HFFc6 (cell line): ENCODE measurements at places on chromosomes 2 and 18. TPM values are rescaled to one million over a fixed set of nuclear protein-coding genes. Genes with fewer than 3 reads are reported as not detected.
A peak's percentile ranks its signal among the peaks of the same experiment; 100 is the strongest.

- no peak overlapping the region for H3K4me3 ChIP-seq
- H3K27ac ChIP-seq: peak overlapping the region; percentile 64
- DNase-seq: no peak
- peaks cover 3% of the 10 kb centered on the region; the same call in 1 of the 2 replicates for H3K27me3 ChIP-seq
- H3K36me3 ChIP-seq: peaks cover 34% of the 10 kb centered on the region
Measured at GRCh38 chr2:85548608-85548900, 9.6 kb downstream of the MAT2A start.

DNA sequence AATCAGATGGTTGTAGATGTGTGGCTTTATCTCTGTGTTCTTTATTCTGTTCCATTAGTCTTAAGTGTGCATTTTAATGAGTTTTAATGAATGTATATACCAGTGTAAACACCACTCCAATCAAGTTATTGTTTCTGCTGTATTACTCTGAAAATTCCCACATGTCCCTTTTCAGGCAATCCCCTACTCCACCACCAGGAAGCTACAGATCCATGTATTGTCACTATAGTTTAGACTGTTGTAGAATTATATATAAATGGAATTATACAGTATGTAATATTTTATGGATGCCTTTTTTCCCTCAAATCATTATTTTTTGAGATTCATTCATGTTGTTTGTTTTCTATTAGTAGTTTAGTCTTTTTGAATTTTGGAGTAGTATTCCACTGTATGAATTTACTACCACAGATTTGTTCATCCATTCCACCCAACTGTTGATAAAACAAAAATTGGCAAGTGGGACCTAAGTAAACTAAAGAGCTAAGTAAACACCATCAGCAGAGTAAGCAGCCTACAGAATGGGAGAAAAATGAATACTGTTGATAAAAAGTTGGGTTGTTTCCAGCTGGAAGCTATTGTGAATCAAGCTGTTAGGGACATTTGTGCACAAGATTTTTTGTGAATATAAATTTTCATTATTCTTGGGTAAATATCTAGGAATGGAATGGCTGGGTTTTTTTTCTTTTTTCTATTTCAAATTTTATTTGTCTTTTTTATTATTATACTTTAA is 262.0 kb downstream of the CAMKMT start:
- peaks cover 2% of the 10 kb centered on the region; the same call in 1 of the 2 replicates for H3K27me3 ChIP-seq
- H3K4me3 ChIP-seq: no peak overlapping the region
- H3K36me3 ChIP-seq: no peaks in the 10 kb centered on the region
- no peaks in the 10 kb centered on the region for H3K4me1 ChIP-seq

DNA sequence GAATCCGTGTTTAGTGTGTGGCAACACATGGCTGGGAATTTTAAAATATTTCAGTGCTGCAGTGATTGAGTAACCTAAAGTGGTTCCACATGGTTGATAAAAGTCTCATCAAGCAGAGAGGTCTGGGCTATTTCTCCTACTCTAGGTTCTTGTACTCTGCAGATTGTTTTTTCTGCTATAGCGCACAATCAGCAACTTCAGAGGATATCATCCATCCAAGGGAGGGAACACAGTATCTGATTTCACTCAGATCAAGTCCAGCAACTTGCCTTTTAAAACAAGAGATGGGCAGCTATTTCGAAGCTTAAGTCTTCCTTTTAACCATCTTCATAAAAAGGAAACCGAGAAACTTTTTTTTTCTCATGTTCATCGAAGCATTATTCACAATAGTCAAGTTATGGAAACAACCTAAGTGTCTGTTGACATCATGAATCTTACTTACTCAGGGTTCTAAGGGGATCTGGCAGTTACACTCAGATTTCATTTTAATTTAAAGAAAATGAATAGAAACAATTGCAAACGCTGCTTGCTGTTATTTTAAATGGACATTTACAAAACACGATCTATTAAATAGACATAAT is 172.7 kb upstream of the TRIB2 start:
- peaks cover 20% of the 10 kb centered on the region for H3K4me1 ChIP-seq
- DNase-seq: no peak
- H3K27me3 ChIP-seq: no peaks in the 10 kb centered on the region; the same call in 1 of the 2 replicates
- H3K27ac ChIP-seq: no peak overlapping the region
- H3K4me3 ChIP-seq: no peak overlapping the region
- no peaks in the 10 kb centered on the region for H3K36me3 ChIP-seq

GRCh38 chr2:129777762-129778583 is 201.5 kb upstream of the RAB6C start:
- H3K4me3 ChIP-seq: no peak overlapping the region
- H3K27me3 ChIP-seq: peaks cover 3% of the 10 kb centered on the region; the same call in 1 of the 2 replicates
- no peaks in the 10 kb centered on the region for H3K36me3 ChIP-seq
- H3K4me1 ChIP-seq: no peaks in the 10 kb centered on the region

DNA sequence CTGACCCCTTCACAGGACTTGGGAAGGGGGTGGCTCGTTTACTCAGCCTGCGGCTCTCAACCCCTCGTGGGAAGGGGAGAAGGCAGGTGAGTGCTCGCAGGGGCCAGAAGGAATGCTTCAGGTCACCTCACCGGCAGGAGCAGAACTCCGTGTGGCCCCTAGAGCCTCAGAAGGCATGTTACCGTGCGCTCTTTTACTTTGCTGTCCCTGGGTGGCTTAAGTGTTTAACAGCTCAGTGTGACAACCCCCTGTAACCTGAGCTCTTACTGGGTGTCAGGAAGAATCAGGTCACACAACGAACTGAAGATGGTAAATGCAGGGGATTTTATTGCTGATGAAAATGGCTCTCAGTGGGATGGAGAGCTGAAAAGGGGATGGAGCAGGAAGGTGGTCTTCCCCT is 1235.4 kb downstream of the LRP1B start:
- peaks cover 25% of the 10 kb centered on the region; the same call in 1 of the 2 replicates for H3K4me1 ChIP-seq
- no peak for DNase-seq
- no peaks in the 10 kb centered on the region for H3K36me3 ChIP-seq

DNA sequence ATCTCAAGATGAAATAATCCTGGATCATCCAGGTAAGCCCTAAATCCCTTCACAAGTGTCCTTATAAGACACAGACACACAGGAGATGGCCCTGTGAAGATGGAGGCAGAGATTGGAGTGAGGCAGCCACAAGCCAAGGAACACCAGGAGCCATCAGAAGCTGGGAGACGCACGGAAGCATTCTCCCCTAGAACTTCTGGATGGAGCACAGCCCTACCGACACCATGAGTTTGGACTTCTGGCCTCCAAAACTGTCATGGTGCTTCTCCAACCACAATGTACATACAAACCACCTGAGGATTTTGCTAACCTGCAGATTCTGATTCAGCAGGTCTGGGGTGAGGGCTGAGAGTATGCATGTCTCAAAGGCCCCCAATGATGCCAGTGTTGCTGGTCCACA is 42.5 kb downstream of the ADD2 start:
- no peak for DNase-seq
- H3K4me1 ChIP-seq: peaks cover 7% of the 10 kb centered on the region
- peaks cover 11% of the 10 kb centered on the region; the same call in 1 of the 2 replicates for H3K27me3 ChIP-seq
- no peak overlapping the region for H3K27ac ChIP-seq
- no peaks in the 10 kb centered on the region for H3K36me3 ChIP-seq
- no peak overlapping the region for H3K4me3 ChIP-seq

- peaks cover 24% of the 10 kb centered on the region for H3K36me3 ChIP-seq
- H3K27ac ChIP-seq: peak overlapping the region; percentile 98
- DNase-seq: no peak
- no peak overlapping the region for H3K4me3 ChIP-seq
Measured at GRCh38 chr2:150526006-150526405, 38.5 kb upstream of the RND3 start.

- H3K27me3 ChIP-seq: no peaks in the 10 kb centered on the region; the same call in 1 of the 2 replicates
- no peak for DNase-seq
- H3K36me3 ChIP-seq: no peaks in the 10 kb centered on the region
- no peaks in the 10 kb centered on the region for H3K4me1 ChIP-seq
- no peak overlapping the region for H3K27ac ChIP-seq
Measured at GRCh38 chr18:61261870-61262269, 71.4 kb upstream of the CDH20 start.

DNA sequence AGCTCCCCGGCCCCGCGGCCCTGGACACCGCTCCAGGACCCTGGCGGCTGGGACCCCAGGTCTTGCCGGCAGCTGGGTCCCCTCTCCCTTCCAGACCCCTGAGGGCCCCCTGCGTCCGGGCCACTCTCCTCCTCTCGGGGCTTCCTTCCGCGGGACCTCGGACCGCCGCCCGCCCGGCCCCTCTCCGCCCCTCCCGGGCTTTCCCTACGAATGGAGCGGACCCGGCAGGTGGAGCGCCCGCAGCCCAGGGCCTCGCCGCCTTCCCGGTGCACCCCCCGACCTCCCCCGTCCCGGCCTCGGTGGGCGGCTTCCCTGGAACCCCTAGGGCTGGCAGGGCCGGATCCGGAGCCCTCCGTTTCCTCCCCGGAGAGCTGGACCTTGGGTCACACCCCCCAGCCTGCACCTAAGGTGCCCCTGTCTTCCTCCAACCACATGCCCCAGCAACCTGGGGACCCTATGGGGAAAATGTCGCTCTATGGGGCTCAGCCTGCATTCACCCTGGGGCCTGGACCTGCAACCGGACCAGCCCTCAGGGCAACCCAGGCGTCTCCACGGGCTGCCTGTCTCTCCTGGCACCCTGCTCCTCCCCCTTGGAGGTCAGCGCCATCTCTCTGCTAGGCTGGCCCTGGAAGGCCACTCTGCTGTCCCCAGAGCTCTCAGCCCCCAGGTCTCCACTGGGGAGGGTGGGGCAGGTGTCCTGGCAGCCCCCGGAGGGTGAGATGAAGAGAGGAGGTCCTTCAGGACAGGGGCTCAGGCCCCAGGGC is 730 bp downstream of the B3GNT7 start:
- H3K4me1 ChIP-seq: peaks cover 12% of the 10 kb centered on the region
- H3K27ac ChIP-seq: no peak overlapping the region
- no peaks in the 10 kb centered on the region for H3K36me3 ChIP-seq

DNA sequence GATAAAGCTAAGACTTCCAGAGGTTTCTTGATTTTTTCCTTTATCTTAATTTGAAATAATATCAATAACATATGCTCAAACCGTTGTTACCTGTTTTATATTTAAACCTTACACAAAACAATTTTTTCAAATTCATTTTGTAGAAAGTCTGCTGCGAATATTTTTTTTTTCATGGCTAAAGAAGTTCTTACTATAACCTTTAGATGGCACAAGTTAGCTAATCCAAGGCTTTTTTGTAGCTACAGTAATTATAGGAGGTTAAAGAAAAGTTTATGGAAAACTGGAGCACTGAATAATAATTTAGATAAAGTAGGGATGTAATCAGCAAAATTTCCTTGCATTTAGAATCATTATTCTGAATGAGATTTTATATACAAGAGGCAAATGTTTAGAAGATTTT is 78.0 kb upstream of the PNPT1 start:
- H3K27ac ChIP-seq: 0 out of 2 replicates have a peak overlapping the region, but pooled peaks have one; percentile 12
- peaks cover 46% of the 10 kb centered on the region for H3K4me1 ChIP-seq
- peak; percentile 33 for DNase-seq
- no peaks in the 10 kb centered on the region for H3K27me3 ChIP-seq
- peaks cover 7% of the 10 kb centered on the region; the same call in 1 of the 2 replicates for H3K36me3 ChIP-seq

DNA sequence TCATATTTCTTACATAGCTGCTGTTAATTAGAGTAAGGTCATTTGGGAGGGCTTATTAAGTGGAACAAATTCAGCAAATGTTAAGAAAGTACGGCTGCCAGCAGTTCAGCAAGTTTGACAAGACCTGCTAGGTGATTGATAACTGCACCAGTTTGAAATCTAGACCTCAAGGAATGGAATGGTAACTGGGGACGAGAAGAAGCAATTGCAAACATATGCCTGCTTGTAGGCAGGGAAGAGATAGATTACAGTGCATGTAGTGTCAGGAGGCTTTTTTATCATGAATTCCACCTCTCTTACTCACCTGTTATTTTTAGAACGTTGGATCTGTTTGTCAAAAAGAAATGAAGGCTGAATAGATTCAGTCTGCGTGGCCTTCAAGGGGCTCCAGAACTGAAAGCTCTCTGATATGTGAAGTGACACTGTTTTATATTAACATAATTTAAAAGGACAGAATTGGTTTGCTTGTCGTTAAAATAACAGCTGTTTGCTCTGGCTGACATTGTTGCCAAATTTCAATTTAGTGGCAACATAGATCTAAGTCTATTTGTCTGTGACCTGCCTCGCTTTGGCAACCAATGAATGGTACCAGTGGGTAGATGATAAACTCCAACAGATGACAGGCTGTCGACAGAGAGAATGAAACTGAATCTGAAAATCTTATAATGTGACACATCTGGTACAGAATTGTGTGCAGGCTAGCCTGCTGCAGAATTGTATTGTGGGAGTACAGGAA is 199.3 kb downstream of the ZNF407 start:
- H3K4me3 ChIP-seq: peak overlapping the region; percentile 62
- H3K27ac ChIP-seq: peak overlapping the region; percentile 71
- peak; percentile 69 for DNase-seq
- no peaks in the 10 kb centered on the region; the same call in 1 of the 2 replicates for H3K36me3 ChIP-seq
- peaks cover 29% of the 10 kb centered on the region for H3K4me1 ChIP-seq

DNA sequence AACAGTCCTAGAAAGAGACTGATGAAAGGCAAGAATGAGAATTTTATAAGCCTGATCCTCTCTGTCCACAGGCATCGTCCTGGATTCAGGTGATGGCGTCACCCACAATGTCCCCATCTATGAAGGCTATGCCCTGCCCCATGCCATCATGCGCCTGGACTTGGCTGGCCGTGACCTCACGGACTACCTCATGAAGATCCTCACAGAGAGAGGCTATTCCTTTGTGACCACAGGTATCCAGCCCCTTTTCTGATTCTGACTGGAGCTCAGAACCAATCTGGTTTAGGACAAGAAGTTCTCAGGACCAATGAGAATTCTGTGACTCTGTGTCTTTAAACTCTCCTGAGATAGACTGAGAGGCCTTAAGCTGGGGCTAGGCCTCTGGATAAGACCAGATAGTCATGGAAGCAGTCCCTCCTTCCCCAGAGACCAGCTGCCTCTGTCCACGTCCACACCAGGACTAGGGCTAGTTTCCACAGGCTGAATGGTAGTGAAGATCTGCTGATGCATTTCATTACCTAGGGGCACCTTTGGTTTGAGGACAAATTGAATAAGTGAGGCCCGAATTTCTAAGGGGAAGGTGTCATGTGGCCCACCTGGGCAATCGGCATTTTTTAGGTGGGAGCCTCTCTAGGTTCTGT is 13.1 kb upstream of the DGUOK start:
- no peaks in the 10 kb centered on the region for H3K4me1 ChIP-seq
- H3K36me3 ChIP-seq: no peaks in the 10 kb centered on the region
- DNase-seq: no peak

GRCh38 chr2:95346231-95346737 is 49.1 kb downstream of the KCNIP3 start:
- no peak overlapping the region for H3K4me3 ChIP-seq
- peaks cover 10% of the 10 kb centered on the region for H3K27me3 ChIP-seq
- no peak overlapping the region for H3K27ac ChIP-seq
- peak; percentile 31 for DNase-seq
- no peaks in the 10 kb centered on the region for H3K4me1 ChIP-seq

DNA sequence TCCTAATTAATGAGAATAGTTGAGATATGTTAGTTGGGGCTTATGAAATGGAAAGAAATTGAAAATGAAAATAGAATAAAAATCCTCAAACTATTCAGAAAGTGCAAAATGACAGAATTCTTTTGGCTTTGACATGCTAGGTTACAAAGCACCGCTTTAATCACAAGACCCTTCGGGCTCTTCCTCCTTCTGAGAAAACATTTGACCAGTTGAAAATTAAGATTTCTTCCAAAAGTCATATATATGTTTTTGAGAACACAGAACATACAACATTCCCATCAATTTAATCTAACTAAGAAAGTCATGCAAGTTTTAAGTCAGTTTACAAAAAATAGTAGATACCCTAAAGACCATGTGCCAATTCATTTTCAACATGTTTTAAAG is 2.2 kb upstream of the SLC40A1 start:
- H3K36me3 ChIP-seq: peaks cover 5% of the 10 kb centered on the region; the same call in 1 of the 2 replicates
- no peaks in the 10 kb centered on the region for H3K4me1 ChIP-seq
- H3K27ac ChIP-seq: no peak overlapping the region
- no peak overlapping the region for H3K4me3 ChIP-seq
- no peak for DNase-seq

Gene KCNG3
- total RNA-seq: not detected in 3 replicates

Gene GPAT2
- 4.0 to 38.1 TPM (median 9.8 TPM) in 3 replicates for total RNA-seq

Gene NCKAP5
- total RNA-seq: 0.10 and 3.8 TPM in 2 replicates

Gene CYRIA
- total RNA-seq: not detected in 3 replicates

Gene ANKRD53
- total RNA-seq: 0.26 to 0.75 TPM (median 0.68 TPM) in 3 replicates
